ENCODE measurements at places on chromosomes 5 and 9. TPM values are rescaled to one million over a fixed set of nuclear protein-coding genes. Genes with fewer than 3 reads are reported as not detected.

The PDE8B gene
- 0.35 TPM for total RNA-seq

The CSF2 gene
- 13.2 TPM for total RNA-seq

DNA sequence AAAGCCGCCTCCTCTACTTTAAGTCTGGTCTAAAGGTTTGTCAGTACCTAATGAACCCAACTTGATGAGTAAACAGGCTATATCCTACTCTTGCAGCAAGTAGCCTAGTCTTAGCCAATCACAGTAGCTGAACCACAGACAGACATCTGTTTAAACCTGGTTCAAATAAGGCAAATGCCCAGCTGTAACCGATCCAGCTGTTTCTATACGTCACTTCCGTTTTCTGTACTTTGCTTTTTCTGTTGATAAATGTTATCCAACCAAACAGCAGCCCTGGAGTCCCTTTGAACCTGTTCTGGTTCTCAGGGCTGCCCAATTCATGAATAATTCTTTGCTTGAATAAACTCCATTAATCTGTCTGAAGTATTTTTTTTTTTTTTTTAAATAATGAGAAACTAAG, 76.9 kb upstream of the EQTN start:
- DNase-seq: no peak

- no peak for DNase-seq
Measured at GRCh38 chr9:120869726-120870125, 7.3 kb downstream of the PHF19 start.

The MAT2B gene
- 46.3 TPM for total RNA-seq

The CAMK4 gene
- 3.9 TPM for total RNA-seq

The KCNMB1 gene
- total RNA-seq: not detected

- no peak for DNase-seq
Measured at GRCh38 chr5:112977440-112977861, 853 bp downstream of the DCP2 start.

- DNase-seq: no peak
Measured at GRCh38 chr9:7788772-7789171, 10.8 kb downstream of the DMAC1 start.

The MAPK9 gene
- 22.0 TPM for total RNA-seq

GRCh38 chr5:36111238-36111637, 40.4 kb downstream of the LMBRD2 start:
- DNase-seq: no peak

DNA sequence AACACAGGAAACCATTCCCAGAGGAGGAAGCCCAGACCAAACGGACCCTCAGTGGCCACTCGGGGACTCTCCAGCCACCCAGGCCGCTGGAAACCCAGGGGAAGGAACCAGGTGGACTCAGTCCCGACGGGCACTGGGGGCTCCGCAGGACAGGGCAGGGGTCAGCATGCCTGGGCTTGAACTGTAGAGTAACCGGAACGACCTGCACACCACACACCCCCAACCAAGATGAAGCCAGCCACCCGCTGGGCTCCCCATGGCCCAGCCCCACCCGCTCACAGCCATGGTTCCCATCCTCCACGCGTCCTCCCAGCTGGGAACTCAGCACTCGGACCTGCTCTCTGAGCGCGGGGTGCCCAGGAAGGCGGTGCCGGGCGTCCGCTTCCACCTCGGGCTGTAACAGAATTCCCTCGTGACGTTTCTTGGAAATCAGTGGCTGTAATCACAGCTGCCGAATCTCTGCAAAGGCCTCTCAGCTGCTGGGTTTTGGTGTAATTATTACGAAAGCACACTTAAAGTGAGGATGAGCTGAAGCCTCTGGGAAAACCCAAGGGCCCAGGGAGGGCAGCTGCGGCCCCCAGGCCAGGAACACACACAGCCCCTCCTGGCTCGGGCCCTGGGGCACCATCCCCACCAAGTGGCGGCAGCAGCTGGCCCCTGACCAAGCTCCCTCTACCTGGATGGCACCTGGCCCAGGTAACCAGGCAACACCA, 13.8 kb downstream of the NACC2 start:
- no peak for DNase-seq

DNA sequence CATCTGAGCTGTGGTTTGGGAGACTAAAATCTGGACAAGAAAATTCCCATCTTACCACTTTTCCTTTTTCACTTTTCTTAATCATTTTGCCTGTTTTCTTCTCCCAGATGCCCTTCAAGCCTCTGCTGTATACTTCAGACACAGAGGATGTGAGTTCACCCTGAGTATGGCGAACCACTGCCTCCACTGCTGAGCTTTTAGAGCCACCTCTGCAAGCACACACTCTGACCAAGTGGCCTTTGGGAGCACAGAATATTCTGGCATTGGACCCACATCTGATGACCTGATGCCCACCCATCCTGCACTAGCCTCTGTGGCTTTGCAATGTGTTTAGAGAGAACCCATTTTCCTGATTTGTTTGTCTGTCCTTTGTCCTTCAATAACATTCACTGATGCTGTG, 32.5 kb downstream of the TERT start:
- DNase-seq: no peak

GRCh38 chr9:133594310-133594709, 14.9 kb downstream of the FAM163B start:
- no peak for DNase-seq

DNA sequence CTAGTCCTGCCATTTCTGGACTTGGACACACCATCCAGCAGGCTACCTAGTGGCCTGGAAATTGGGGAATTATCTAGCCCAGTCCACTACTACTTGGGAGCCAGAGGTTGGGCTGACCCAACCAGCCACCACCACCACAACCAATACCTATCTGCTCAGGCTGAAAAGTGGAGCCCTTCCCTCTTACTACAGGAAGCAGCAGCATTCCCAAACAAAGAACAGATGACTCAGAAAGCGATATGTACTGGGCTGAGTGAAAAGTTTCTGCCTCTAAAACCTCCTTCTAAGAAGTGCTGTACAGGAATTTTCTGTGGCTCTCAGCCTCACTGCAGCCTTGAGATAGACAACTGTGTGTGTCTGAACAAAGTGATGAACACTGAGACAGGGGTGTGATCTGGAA, 279.4 kb downstream of the CDH10 start:
- no peak for DNase-seq

DNA sequence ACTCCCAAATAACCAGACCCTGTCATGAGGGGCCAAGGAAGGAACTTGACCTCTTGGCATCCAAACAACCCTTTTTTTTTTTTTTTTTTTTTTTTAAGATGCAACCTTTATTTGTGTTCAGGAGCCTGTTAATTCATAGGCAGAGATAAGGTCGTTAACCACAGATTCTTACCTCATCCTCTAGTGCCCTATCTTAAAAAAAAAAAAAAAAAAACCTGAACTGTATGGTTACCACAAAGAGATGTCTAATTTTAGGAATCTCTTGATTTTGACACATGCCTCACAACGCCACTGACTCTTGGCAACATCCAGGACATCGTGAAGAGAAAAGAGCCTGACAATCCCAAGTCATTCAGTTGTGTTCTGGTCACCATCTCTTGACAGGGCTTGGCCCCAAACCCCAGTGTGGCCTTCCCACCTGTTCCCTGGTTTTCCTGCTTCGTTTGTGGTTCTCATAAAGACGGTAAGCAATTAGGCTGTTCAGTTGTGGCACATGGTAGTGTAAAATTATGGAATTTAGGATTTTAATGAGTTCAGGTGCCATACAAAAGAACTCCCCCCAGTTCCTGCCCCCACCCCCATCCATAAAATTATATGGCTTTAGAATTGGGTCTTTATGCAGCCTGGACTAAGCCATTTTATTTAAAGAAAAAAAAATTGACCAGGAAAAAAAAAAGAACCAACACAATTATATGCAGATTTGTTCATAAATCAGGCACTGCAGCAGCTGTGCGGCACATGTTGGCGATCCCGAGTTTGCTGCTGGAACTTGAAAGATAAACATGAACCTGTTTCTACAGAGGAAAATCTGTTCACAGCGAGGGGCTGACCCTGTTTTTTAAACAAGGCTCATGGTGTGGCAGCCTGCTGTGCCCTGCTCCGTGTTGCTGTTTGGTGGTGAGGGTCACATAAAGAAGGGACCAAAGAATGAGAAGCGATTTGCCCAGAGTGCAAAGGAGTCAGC, 267.8 kb upstream of the CLINT1 start:
- DNase-seq: no peak

DNA sequence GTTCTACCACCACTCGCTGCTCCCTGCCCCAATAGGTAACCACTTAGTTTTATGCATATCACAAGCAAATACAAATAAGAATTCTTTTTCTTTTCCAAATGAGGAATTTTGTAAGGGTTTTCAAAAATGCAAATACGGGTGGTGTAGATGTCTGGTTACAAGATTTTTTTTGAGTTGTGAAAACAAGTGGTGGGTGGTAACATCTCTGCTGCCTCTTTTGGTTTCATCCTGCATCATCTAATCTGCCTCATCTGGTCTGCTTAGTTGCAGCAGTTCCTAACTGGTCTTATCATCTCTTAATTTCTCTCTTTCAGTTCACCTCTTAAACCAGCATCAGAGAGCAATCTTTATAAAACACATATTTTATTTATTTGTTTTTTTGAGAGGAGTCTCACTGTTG, 5.3 kb downstream of the NFX1 start:
- no peak for DNase-seq

The SHISAL2B gene
- not detected for total RNA-seq

- DNase-seq: no peak
Measured at GRCh38 chr9:120152295-120152694, 427.7 kb downstream of the CDK5RAP2 start.

- peak; percentile 94 for DNase-seq
Measured at GRCh38 chr9:125932012-125932411, 184.8 kb downstream of the PBX3 start.

GRCh38 chr5:122845229-122846050, at the start of gene SNX24:
TSS of gene SNX24 (plus strand) at chr5:122845613. CDS start at chr5:122845634, 21 bp downstream.
- DNase-seq: no peak

The OSMR gene
- total RNA-seq: 20.1 TPM

The SLC34A1 gene
- total RNA-seq: not detected

DNA sequence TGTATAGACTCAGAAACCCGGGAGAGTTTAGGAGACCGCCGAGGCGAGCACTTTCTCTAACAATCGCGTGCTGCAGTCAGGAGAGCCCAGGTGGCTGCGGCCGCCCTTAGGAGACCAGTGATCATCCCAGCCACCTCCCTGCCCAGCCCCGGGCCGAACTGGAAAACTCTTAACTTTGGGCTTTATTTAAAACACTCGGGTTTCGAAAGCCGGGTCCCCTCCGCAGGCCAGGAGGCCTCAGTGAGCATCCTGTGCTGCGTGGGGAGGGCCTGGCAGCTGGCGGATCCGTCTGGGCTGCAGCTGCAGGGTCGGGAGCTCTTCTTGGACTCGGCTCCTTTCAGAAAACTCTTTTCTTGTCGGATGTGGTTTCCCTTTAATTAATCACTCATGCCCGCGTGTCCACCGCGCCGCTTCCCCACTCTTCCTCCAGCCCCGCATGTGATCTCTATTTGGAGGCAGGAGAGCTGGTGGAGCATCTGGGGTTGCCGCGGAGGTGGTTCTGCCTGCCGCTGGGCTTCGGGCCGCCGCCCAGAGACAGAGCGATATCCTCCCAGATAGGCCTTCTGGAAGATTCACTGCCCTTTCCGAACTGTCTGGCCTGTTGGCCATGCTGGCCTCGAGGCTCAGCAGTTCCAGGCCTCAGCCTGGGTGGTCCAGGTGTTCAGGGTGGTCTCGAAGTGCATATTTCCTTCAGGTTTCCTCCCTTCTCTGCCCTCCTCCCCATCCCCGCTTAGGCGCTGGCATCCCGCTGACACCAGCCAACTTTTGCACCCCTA, 59.5 kb downstream of the TMEM174 start:
- DNase-seq: no peak

- no peak for DNase-seq
Measured at GRCh38 chr5:42807722-42808447, 3.8 kb downstream of the SELENOP start.

DNA sequence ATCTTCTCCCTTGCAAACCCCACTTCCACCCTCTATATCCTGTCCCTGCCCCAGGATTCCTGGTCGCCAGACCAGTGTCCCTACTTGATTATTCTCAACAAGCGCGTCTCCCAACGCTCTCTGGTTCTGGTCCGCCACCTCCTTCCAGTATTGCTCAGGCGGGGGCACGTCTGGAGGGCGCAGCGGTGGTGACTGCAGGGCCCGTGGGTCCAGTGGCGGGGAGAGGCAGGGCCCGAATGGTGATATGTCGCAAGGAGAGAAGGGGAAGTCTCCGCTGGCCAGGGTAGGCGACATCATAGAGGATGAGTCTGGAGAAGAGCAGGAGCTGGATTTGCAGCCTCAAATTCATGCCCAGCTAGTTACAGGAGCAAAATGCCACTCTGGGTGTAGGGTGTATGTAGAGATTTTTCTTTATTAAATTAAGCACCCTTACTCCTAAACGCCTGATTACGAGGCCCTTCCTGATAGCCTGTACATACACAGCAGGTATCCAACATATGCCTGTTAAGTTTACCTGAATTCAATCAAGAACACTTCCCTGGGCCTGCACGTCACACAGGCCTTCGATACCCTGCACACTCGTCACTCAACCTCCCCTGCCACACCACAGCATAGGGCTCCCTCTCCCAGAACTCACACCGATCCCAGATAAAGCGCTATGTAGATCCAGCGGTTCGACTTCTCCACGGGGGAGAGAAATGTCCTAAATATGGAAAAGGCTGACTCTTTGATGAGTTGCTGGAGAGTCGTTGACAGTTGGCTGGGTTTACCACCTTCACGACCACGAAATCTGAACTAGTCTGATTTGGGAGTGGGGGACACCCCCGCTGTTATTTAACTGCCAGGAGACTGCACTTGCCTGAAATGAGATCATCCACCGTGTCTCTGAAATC, 4.8 kb downstream of the MCIDAS start:
- DNase-seq: no peak

The BTNL9 gene
- 0.22 TPM for total RNA-seq

The ECSCR gene
- 0.12 TPM for total RNA-seq

DNA sequence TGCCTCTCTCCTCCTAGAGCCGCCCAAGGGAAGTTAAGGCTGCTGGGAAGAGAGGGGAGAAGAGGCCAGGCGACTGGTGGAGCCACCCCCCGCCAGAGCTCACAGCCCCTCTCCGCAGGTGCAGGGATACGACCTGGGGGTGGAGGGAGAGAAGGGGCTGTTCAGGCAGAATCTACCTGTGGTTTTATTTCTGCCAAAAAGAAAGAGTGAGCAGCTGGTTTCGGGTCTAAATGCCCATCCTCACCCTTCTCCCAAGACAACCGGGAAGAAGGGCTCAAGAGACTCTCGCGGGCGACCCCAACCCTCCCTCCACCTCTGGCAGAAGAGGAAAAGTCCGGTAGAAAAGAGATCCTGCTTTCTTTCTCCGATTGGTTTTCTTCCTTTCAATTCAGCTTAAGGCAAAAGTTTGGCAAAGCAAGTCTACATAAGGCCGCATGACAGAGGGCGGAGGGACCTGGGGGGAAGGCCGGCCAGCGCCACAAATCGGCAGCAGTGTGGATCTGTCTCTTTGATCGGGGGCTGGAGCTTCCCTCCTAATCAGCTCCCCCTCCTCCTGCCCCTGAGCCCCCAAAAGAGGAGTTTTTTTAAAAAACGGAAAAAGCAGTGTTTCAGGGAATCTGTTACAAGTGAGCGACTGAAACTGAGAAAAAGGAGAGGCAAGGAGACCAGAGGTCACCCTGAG, 16.3 kb downstream of the FAM78A start:
- no peak for DNase-seq

DNA sequence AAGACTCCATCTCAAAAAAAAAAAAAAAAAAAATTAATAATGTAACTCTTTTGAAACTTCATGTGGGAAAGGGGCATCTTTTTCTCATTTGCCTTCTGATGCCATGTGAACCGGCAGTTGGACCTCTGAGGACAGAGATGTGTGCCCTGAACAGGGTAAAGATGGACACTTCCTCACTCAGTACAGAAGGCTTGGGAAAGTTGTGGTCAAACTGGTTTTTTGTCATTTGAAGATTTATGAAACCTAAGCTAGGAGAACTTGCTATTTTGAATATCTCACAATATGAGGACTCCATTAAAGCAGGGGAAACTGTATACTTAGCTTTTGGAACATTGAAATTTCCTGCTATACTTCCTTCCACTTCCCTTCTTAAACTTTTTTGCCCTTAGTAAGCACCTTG, 147.5 kb upstream of the ALDH1B1 start:
- DNase-seq: no peak

The CORO2A gene
- total RNA-seq: 5.7 TPM

Data from epithelial cell of proximal tubule (primary cell).